ENCODE measurements at places on chromosomes 5 and 9.

GRCh38 chr5:151295138-151295537, 8.4 kb downstream of the SLC36A3 start:
- no peak for DNase-seq

DNA sequence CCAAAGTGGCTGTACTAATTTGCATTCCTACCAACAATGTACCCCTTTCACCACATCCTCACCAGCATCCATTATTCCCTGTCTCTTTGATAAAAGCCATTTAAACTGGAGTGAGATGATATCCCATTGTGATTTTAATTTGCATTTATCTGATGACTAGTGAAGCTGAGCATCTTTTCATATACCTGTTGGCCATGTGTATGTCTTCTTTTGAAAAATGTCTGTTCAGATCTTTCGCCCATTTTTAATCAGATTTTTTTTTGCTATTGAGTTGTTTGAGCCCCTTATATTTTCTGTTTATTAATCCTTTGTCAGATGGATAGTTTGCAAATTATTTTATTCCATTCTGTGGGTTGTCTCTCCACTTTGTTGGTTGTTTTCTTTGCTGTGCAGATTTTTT, 121.0 kb upstream of the LRRTM2 start:
- DNase-seq: no peak

GRCh38 chr5:178368274-178368673, 135.7 kb upstream of the PHYKPL start:
- no peak for DNase-seq

- no peak for DNase-seq
Measured at GRCh38 chr9:81625969-81626368, 63.4 kb downstream of the TLE1 start.

GRCh38 chr5:154249826-154250225, 59.3 kb downstream of the GALNT10 start:
- no peak for DNase-seq

- DNase-seq: peak; percentile 67
Measured at GRCh38 chr5:54533541-54534190, 16.1 kb downstream of the SNX18 start.

- no peak for DNase-seq
Measured at GRCh38 chr5:106418196-106418595, 1252.5 kb downstream of the EFNA5 start.

DNA sequence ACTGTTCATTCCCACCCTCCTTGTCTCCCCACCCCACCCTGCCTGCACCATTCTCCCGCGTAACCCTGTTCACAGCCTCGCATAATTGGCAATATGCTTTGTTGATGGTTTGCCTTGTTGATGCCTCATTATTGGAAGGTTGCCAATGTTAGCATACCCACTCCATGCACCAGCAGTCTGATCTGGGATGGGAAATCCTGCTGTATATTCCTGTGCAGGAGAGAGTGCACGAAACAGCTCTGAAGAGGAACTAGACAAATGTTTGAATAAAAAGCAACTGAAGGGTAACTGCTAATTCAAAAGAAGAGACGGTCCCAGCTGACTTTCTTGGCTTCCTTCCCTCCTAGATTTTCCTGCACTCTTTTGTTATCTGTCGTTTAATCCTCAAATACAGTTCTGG, 271.7 kb upstream of the TLE4 start:
- no peak for DNase-seq

DNA sequence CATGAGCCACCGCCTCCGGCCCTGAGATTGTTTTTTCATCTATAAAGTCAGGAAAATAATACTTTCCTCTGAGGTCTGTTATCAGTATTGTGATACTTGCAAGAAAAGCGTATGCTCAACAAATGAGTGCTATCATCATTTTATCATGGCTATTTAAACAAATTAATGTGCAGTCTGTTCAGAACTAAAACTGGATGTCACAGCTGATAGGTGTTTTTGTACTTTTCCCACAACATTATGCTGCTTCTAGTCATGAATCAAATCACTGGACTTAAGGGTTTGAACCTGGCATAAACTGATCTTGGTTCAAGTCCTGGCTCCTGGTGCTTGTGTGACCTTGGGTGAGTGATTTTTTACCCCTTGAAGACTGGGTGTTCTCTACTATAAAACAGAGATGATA, 21.4 kb upstream of the PHF19 start:
- no peak for DNase-seq

Measured in right lung (tissue), 10 donors.